AG09309 (cell line): ENCODE measurements at places on chromosomes 13 and 19.

GRCh38 chr13:39641645-39642044 lies 13.8 kb upstream of the COG6 start:
- no peak for DNase-seq

- no peak for DNase-seq
Observed at GRCh38 chr19:30011051-30011578, 69.1 kb downstream of the URI1 start.

DNA sequence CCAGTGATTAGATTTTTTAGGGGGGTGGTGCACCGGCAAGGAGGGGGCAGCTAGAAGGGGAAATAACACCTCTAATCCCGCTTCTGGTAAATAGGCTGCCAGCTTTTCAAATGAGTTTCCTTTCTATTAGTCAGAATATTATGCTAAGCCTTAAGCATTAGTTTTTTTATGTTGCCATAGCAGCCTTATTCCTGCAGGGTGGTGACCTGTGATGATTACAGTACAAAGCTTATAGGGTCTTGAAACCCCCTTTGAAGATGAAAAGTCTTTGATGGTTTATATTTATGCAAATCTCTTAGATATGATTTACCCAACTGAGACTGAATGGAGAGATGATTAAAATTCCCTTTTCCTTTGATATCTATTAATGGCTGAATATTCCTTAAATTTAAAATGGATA lies 109.8 kb downstream of the ZIC5 start:
- no peak for DNase-seq

DNA sequence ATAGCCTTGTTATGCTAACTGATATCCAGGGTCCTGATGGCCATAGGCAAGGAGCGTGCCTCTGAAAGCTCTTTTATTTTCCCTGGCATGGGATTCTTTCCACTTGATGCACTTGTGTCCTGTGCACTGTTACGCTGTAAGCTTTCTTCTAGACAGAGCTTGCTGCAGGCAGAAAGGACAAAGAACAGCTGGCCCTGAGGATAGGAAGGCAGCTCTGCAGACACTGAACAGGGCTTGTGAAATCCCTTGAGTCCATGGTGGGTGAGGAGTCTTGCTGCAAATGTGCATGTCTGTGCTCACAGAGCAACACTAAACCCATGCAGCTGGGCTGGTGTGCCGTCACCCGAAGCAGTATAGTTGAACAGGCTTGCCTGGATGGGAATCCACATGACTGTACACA lies 126.6 kb downstream of the AKAP11 start:
- no peak for DNase-seq

DNA sequence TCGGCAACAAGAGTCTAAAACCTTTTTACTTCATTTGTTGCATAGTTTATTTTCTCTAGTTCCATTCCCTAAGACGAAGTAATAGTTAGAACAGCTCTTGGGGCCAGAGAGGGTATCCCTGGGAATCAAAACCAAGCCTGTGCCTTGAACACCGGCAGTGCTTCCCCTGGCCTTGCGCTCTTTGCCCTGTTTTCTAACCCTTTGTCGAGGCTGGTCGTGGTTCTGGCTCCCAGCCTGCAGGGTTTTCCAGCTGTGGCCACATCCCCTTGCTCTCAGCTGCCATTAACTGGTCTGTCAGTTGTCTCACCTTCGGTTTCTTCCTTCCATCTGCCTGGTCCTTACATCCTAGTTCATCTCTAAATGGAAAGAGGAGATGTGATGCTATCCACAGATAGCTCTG lies 61.0 kb downstream of the HSPH1 start:
- no peak for DNase-seq

DNA sequence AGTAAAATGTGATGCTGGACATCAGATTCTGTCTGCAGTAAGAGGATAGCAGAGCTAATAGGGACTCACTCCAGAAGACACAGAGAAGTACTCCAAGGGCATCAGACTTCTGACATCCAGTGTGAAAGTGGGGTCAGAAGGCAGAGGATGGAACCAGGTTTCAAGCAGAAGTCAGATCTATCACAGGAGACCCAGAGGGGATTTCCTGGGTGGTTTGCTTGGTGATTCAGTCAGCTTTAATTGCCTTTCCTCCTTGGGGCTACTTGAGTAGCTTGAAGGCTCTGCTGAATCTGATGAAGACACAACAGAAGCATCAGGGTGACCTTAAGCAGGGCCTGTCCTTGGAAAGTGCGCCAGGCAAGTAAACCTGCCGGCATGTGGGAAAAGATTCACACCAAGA lies 300.6 kb downstream of the COG6 start:
- DNase-seq, result no peak
